ENCODE measurements at places on chromosomes 3 and 15.

- DNase-seq: no peak
These were observed 83.5 kb upstream of the LIPC start for GRCh38 chr15:58348095-58348812.

- no peak for DNase-seq
These were observed 1.2 kb upstream of the ATRIP start for GRCh38 chr3:48445277-48445882.

- DNase-seq: peak; percentile 48
These were observed 60.9 kb upstream of the TSC22D2 start for GRCh38 chr3:150346981-150347863.

DNA sequence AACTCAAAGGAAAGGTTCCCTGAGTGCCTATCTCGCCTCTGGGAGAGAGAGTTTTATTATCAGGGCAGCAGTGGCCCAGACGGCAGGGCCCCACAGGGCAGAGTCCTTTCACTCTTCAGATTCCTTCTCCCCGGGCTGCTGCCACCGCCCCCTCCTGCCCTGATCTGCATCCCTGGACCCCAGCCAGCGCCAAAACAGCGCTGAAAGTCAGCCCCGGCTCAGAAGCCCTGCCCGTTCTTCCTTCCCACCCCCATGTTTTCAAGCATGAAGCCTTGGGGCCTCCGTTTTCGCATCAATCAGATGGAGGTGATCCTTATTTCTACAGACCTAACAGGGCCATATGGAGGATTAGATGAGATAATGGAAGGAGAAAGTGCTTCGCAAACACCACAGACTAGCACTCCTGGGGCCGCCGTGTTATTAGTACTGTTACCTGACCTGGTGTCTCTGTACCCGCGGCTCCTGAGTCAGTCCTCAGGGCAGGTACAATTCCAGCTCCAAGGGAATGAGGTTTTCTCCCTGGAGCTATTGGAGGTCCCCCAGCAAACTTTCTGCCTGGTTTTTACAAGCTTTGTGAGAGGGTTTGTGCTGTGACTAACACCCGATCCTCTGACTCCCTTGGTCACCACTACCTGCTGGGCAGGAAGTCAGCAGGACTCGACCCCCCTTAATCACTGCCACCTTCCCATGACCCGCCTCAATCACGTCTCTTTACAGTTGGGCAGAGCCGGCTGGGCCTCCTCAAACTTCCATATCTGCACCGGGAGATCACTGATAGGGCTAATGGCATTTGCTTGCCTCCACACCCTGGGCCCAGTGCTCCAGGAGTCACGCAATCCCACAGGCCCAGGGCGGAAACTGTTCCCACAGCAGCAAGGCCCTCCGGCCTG lies 39.5 kb upstream of the TSEN2 start:
- peak; percentile 26 for DNase-seq

- no peak for DNase-seq
These were observed 510 bp upstream of the COLQ start for GRCh38 chr3:15522016-15522415.

DNA sequence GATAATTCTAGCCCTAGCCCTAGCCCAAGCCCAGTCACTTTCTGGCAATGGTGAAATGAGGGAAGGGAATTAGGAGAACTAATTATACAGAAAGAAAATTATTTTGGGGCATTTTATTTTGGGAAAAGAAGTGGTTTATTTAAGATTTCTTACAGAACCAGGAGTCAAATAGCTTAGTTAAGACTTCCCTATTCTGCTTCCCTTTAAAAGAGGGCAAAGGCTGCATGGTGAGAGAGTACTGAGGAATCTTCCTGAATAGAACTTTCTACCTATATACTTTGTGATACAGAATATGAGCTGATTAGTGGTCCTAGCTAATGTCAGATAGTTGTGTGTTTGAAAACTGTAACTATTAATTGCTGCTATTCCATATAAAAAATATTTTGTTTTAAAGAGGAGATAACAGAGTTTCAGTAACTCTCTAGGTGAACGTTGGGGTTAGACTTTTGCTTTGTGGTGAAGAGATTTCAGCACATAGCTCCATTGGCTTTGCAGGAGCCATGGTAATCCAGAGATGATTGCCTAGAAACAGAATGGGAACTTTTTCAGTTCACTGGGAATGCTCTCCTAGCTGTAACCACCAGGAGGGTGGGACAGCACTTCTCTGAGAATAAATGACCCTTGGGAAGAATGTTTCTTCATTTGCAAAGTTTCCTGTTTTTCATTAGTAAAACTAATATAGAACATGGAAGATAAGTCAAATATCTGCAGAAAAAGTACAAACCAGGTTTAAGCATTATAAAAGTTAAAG lies 5.3 kb upstream of the GCSAM start:
- no peak for DNase-seq
